ENCODE measurements at places on chromosomes 12 and 14.

DNA sequence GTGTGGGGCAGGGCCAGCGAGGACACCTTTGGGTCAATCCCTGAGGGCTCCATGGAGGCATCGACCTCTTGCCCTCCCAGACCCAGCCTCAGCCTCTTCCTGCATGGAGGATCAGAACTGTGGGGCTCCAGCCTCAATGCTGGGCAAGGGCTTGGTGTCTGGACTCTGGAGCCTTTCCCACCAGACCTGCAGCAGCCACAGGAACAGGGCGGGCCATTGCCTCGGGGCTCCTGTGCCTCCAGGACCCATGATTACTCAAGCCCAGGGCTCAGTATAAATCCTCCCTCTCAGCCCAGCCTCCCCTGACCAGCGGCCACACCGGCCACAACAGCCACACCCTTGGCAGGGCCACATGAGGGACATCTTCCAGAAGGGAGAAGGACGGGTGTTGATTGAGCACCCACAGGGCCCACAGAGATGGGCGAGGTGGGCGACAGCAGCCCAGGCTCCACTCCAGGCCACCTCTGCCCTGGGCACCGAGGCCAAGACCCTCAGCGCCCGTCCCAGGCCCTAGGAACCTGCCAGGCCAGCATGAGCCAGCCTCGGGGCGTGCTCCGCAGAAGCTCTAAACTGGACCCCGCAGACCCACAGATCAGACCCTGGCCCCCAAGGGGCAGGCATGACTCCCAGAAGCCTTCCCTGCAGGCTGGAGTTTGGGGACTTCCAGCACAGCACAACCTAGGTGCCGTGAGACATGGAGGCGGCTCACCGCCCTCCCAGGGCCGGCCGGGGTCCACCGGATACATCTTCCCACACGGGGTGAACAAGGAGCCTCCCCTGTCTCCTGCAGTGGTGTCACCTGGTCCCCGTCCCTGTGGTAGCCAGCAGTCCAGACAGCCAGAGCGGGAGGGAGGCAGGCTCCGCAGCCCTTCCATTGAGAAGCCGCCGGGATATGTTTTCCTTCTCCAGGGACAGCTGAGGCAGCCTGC is 25.1 kb downstream of the NCOR2 start:
- no peak for DNase-seq

- no peak for DNase-seq
These were observed 8.0 kb downstream of the KRT82 start for GRCh38 chr12:52398176-52398575.

DNA sequence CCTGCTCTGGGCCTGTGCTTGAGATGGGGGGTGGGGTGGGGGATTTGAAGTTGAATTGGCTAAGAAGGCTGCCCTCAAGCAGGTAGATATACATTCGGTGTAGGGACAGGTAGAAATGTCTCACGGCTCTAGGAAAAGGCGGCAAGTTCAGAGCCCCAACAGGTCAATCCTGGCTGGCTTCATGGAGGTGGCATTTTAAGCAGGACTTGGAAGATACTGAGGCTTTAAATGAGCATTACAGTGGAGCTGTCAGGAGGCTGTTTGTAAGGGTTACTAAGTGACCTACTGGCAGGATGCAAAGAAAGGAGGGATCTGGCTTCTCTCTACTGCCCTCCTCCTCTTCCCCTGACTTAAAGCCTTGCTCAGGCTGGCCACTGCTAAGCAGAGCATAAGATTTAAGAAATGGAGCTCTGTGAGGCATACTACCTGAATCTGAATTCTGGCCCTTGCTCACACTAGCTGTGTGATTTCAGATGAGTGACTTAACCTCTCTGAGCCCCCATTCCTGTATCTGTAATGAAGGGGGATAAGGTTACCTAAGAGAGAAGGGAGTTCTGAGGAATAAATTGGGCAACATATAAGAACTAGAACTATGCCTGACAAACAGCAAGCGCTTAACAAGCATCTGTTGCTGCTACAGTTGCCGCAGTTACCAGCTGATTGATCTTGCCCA is 61.6 kb downstream of the SLC24A4 start:
- DNase-seq: no peak

- DNase-seq: no peak
These were observed 229.8 kb downstream of the DPF3 start for GRCh38 chr14:72663956-72664650.

GRCh38 chr14:22070119-22070982 is 396.7 kb upstream of the OR4E1 start:
- no peak for DNase-seq
